ENCODE measurements at places on chromosomes 2 and 18.

DNA sequence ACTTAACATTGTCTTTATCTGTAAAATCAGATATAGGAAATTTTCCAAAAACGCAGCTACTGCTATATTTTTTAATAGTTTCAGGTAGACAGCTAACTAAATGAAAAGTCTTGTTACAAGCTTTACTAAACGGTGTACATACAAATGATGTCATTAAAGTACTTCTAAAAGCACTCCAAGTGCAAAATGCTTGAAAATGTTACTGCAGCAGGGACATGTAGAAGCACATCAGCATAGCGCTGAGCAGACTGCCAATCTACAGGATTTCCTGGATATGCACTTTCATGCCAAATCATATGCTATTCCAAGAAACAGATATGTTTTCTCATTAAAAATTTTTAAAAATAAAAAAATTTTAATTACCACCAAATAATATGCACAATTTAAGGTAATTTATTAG lies 61.7 kb downstream of the SMAD2 start:
- no peak for DNase-seq

DNA sequence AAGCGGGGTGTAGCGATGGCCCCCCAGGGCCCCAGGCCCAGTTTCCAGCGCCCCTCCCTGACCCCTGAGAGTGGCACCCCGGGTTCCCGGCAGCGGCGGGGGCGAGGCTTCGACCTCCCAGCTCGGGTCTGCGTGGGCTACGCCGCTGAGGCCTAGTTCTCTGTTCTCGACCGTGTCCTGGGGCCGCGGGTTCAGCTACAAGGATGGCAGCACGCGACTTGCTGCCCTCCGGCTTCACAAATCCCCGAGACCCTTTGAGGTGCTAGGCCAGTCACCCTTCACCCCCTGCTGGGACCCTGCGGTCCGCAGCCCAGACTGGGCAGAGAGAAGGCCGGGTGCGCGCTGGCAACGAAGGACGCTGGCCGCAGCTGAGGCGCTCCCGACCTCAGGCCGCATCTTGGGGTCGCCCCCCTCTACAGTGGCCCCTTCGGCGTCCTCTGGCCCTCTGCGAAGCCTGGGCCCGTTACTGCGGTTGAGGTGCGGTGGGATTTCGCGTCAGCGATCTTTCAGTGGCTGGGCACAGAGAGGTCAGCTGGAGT lies 1.2 kb downstream of the OTX1 start:
- DNase-seq: no peak

- no peak for DNase-seq
Measured at GRCh38 chr18:79570266-79571201, 109.1 kb upstream of the CTDP1 start.

DNA sequence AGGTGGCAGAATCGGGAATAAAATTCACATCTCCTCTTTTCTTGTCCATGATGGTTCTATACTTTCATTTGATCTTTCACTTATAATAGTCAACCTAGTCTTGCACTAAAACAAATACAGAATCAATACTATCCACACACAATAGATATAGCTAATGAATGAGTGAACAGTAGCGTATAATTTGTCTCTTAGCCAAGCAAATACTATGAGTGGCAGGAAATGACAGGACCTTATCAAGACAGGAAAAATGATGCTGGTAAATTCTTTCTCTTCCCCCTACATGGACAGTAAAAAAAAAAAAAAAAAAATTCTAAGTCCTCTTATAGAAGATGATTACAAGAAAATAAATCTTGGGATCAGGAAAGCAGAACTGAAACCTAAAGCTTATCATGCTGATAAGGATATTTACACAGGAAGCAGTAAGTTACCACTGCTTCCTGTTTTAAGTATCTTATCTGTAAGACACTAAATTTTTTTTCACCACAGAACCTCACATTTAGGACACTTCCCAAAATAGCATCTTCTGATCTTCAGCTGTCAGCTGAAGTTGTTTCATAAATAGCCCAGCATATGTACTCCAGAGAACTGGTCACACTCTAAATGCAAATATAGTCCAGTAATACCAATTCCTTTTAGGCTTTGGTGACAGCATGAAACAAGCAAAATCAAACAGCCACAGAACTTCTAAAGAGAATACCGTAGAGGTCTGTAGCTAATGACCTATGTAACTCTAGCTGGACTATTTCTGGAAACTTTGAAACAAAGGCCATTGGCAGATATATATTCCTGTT lies 27.0 kb downstream of the IRS1 start:
- DNase-seq: no peak

DNA sequence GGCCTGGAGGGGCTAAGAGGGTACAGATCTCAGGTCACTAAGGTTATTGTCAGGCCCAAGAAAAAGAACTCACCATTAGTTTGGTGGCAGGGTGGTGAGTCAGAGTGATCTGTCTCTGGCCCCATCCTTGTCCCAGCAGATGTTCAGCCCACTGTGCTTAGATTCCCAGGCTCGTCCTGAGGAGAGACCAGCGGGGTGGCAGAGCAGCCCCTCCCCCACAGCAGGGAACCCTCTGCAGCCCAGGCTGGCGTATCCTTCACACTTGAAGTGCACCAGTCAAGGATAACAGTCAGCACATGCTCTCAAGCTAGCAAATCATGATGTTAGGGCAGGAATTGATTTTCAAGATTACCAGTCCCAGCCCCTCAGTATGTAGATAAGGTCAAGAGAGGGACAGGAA lies 43.1 kb downstream of the TMEM185B start:
- no peak for DNase-seq

DNA sequence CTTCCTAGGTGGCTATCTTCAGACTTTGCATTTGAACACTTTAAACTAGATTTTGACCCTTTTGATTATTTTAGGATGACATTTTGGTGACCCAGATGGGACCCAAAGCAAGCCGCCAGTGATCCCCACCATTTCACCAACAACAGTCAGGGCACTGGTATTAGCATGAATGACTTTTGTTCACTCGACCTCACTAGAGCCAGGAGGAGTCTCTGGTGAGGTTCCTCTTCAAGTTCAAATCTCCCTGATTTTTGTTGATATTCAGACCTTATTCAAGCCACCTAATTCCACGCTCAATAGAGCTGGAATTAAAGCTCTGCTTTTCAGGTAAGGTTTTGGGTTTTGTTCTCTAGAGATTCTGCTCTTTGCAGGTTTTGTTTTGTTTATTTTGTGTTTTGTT lies 202.3 kb downstream of the MREG start:
- DNase-seq: no peak

- DNase-seq: no peak
Measured at GRCh38 chr2:26630669-26631360, 10.4 kb downstream of the CIB4 start.

DNA sequence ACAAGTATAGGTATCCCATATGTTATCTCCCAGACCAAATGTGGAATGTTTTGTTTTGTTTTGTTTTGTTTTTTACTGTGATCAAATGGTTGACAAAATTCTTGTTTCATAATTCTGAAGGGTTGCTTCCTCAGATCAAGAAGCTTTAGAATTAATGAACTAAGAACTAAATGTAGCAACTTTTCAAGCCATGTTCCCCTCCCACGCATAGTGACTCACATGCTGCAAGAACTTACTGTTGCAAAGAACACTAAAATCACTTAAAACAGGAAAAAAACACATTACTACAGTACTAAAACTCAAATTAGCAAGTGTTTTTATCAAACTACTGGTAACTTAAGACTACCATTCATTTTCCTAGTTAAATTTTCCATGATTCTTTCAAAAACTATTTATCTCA lies 30.6 kb downstream of the HNRNPLL start:
- no peak for DNase-seq

DNA sequence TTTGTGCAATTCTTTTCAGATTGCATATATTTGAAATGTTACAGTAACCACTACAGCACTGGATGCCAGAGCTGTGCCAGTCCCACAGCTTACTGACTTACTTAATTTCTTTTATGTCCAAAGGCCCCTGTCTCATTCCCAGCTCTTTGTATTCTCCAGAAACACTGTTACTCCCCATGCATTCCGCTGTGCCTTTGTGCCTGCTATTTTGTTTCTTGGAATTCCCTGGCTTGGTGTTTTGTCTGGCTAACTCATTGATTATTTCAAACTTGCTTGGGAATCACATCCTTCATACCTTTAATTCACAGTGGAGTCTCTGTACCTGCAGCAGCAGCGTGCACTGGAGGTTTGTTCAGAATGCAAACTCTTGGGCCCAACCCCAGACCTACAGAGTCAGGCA lies 601.9 kb upstream of the DDX18 start:
- no peak for DNase-seq

- DNase-seq: no peak
Measured at GRCh38 chr2:8312861-8313830, 368.7 kb upstream of the ID2 start.

DNA sequence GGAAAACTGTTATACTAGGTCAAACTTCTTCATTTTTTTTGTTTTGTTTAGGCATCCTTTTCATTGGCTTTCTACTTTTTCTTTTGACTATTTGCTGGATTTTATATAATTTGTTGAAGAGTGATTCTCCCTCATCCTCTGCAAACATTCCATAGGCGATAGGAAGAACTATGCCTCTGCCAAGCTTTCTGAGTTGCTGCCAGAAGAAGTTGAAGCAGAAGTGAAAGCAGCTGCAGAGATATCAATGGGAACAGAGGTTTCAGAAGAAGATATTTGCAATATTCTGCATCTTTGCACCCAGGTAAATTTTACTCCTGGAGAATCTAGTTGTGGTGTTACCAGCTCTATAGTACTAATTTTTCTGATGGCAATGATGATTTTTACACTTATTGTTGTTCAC lies 25.4 kb downstream of the NOP58 start:
- no peak for DNase-seq

DNA sequence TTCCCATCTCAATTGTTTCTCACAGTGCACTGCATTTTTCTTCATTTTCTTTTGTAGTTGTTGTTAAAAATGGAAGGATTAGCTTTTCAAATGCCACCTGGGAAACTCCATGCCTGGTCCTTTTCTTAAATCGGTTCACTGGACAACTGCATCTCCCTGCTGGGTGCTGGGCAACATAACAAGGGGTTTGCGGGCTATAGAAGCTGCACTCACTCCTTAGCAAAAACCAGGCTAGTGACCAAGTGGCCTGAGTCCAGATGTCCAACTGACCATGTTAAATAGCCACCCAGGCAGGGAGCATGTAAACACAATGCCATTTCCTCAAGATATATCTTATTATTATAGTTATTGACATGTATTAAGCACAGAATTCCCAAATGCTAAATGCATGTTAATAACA lies 264.9 kb downstream of the ICOS start:
- no peak for DNase-seq

- no peak for DNase-seq
Measured at GRCh38 chr2:80059447-80059846, 245.1 kb downstream of the LRRTM1 start.

DNA sequence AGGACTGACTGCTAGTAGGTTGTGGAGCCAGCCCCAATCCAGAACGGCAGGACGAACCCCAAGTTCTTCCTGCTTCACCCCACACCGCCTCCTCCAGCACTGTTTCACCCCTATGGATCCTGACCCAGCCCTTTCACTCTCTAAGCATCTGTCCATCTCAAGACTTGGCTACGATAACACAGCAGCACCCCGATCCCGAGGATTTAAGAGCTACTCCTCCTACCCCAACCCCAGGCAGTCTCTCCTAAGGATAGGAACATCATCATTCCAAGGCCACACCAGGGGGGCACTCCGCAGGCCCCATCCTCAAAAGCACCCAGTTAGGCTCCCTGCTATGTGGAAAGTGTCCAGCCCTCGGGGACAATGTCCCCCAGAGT lies 645 bp downstream of the KCTD18 start:
- no peak for DNase-seq

- no peak for DNase-seq
Measured at GRCh38 chr2:115842306-115842705, 1399.9 kb downstream of the DPP10 start.

DNA sequence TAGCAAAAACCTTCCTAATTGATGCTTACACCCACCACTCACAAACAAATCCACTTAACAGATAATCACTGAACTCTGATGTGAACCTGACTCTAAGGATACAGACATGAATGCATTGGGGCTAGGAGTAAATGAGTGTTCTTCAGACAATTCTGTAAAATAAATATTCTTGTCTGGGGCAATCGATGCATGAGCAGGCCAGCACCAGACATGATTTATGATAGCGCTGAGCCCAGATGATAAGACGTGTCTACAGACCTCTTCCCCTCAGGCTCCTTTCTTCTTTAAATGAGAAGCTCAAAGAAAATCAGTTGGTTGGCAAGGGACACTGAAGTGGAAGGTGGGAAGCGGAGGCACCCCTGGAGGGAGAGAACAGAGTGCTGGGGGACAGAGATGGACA lies 27.3 kb upstream of the BIN1 start:
- no peak for DNase-seq
